NB4 (cell line): ENCODE measurements at places on chromosomes 4 and X.

GRCh38 chr4:23038626-23039491 lies 346.1 kb downstream of the GBA3 start:
- DNase-seq, result no peak

GRCh38 chr4:181968371-181968770 lies 274.8 kb upstream of the TENM3 start:
- no peak for DNase-seq

DNA sequence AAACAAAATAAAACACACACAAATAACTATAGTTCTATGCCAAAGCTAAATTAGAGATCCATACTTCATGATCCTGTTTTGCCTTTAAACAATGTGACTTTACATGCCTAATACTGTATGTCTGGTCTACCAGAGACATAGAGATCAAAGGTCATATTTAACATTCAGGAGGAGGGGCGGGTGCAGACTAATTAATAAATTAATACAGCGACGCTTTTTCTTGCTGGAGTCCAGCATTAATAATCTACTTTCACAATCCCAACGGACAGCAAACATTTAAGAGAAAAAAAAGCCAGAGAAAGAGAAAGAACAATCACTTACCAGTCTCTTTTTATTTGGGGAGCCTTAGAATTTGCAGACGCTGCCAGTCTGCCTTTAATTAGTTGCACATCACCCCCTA lies 509 bp downstream of the CXXC4 start:
- DNase-seq, result no peak

- no peak for DNase-seq
Observed at GRCh38 chr4:3355266-3355748, 62.5 kb downstream of the RGS12 start.

DNA sequence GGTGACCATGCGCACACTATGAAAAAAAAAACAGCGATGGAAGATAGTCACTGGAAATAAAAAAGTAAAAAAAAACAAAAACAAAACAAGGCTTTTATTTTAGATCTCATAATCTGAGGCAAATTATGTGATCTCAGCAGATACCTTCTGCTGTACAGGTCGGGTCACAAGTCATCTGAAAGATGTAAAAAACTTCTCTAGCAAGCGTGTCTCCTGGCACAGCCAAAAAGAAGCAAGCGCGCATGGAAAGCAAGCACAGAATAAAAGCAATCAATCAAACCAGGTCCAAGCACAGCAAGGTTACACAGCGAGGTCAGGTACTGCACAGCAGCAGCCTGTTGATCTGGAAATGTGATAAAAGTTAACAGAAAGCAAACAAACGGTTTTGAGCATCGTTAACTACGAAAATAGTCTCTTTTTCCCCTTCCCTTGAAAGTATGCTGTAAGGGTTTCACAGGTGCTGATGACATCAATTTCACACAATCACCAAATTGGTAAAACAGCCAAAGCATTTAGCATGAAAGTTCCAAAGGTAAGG lies 79.3 kb upstream of the MTNR1A start:
- DNase-seq, result no peak

DNA sequence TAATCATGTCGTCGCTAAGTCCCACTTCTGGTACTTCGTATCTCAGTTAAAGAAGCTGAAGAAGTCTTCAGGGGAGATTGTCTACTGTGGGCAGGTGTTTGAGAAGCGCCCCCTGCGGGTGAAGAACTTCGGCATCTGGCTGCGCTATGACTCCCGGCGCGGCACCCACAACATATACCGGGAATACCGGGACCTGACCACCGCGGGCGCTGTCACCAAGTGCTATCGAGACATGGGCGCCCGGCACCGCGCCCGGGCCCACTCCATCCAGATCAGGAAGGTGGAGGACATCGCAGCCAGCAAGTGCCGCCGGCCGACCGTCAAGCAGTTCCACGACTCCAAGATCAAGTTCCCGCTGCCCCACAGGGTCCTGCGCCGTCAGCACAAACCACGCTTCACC lies 11.3 kb downstream of the PNCK start:
- peak; percentile 61 for DNase-seq
